Stimulated activated CD4-positive, alpha-beta T cell treated with anti-CD3 and anti-CD28 coated beads, TNF-alpha, amount 100 ng/mL, for 4 hours (primary cell): ENCODE measurements at places on chromosomes 11 and 22.

GRCh38 chr22:20395181-20395906 lies 1.4 kb downstream of the ZNF74 start:
- DNase-seq, result no peak

GRCh38 chr11:116499396-116500003 lies 273.3 kb downstream of the BUD13 start:
- no peak for DNase-seq

DNA sequence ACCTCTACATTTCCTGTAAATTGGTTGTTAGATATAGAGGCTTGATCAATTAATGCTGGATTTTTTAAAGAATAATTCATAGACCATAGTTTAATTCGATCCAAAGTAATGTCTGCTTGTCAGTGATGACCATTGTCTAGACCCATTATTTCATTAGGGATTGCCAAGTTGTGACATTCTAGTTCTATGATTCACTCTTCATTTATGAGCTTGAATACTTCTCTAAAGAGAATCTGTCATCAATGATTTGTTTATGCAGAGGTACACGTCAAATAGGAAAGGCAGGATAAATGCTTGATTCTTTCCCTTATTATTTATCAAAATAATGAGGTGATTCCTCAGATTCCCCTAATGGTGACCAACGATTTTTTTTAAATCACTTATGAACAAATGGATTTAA lies 24.0 kb upstream of the ROBO3 start:
- DNase-seq, result no peak

GRCh38 chr11:105881027-105881426 lies 141.0 kb downstream of the MSANTD4 start:
- no peak for DNase-seq

GRCh38 chr11:64609436-64610047 lies 18.5 kb downstream of the SLC22A12 start:
- DNase-seq, result no peak

DNA sequence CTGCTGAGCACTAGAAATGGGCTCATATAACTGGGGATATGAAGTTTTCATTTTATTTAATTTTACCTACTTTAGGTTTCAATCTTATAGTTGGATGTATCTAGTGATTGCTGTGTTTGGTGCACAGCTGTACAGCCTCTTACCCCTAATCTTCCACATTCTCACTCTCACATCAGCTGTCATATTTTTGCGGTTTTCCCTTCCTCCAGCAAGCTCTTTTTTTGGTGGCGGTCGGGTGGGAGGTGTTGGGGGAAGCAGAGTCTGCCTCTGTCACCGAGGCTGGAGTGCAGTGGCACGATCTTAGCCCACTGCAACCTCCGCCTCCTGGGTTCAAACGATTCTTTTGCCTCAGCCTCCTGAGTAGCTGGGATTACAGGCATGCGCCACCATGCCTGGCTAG lies 445.1 kb upstream of the ISX start:
- DNase-seq, result no peak

DNA sequence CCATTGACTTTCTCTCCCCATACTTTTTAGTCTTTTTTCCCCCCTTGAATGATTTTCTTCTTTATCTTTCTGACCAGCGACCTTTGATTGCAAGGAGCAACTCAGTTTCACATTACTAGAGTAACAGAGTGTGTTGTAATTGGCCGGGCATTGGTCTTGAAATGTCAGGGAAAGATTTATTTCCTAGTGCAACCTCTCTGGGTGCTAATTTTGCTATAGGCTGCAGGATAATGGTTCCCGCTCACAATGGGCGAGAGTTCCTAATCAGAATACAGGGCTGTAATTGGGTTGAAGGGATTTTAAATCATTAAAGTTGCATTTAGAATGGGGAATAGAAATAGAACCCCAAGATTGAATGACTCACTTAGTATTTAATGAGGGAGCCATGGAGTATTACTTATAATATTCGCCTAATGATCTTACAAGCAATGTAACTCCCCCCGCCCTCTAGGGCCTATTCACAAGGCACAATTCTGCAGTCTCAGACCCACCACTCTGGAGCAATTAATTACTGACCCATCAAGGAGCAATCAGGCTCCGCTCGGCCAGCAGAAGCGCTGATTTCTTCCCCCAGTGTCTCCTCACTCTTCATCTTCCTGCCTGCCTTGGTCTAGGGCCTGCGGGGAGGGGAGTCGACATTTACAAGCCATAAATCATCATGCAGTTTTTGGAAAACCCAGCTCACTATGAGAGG lies 725.9 kb downstream of the NTM start:
- DNase-seq, result no peak

- DNase-seq, result no peak
These were observed 177.1 kb downstream of the LRRC4C start for GRCh38 chr11:41282395-41282794.

DNA sequence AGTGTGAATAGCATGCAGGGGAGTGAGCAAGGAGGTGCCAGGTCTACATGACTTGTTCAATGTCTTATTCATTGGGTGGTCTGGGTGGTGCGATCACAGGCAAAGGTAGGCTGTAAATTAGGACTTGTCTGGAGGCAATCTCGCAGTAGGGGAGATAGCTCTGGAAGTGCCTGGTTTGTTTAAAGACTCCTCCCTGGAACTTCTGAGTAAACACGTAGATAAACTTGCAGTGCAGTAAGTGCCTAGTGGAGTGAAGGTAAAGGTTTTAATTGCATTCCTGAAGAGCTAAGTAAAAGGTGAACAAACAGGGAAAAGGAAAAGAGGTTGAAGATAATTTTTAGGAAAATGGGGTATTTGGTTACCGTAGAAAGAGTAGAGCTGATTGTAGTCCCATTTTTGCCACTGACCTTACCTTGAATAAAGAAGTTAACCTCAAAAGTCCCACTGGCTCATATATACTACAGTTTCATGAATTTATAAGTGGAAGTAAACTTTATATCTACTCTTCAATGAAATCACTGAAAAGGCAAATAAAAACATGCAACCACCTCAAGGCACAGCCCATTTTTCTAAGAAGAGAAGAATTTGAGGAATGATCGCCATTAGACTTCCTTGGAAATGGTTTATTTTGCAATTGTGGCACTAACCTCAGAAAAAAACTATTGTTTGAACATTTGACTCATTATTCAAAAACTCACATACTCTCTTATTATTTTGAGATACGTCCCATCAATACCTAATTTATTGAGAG lies 44.3 kb downstream of the AASDHPPT start:
- no peak for DNase-seq

DNA sequence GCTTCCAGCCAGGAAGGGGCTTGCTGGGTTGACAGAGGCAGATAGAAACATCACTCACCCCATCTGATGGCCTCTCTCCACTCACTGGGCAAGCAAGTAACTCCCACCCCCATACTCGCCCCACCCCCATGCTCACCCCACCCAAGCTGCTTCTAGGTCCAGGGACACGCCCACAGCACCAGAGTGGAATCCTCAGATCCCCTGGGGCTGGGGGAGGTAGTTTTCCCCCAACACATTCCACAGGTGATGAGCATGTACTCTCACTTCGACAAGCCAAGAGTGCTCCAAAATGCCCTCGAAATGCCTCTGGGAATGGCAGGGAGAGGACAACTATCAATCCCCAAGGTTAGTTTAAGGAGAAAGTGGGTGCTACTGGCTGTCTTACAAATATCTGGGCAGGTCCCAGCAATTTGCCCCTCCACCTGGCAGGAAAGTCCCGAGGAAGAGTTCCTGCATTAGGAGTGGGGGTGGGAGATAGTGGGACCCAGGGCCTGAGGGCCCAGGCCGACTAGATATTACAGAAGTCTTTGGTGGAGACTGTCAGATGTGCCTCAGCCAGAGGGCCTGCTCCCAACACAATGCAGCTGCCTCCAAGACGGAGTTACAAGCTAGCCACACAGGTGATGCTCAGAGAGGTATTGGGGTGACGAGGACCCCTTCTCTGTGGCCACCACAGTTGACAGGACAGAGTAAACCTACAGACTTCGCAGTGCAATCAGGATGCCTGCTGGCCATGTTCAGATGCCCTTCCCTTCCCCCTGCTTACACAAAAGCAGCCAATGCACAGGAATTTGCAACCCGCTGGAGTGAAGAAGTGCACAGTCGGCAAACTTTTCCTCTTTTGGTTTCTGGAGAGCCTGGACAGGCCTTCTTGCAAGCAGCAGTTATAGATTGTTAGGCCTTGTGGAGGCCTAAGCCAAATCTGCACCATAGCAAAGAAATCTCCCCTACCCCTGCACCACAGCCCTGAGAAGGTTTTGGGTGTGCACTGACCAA lies 2.9 kb upstream of the LMO1 start:
- DNase-seq, result no peak

GRCh38 chr11:79419120-79419519 lies 21.7 kb downstream of the TENM4 start:
- DNase-seq, result no peak

DNA sequence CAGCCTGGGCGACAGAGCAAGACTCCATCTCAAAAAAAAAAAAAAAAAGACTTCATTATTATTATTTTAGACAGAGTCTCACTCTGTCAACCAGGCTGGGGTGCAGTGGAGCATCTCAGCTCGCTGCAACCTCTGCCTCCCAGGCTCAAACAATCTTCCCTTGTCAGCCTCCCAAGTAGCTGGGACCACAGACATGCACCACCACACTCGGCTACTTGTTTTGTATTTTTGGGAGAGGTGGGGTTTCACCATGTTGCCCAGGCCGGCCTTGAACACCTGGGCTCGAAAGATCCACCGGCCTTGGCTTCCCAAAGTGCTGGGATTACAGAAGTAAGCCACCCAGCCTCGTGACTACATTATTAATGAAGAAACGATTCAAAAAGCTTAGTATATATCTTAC lies 5.3 kb upstream of the TYMP start:
- no peak for DNase-seq

DNA sequence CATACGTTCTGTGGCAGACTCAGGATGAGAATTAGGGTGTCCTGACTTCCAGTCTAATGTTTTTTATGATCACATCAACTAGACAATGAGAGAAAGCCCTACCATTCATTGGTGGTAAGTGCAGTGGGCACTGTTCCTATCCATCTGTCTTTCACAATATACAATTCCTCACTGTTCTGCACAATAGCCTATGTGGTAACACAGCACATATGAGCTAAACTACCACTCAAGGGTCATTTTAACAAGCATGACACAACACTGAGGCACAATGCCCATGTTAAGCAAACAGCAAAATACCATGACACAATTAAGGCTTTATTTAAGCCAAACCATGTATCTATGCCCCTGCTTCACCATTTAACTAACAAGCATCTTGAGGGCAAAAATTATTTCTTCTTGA lies 52.3 kb downstream of the SIK3 start:
- DNase-seq, result no peak

GRCh38 chr11:73245461-73245860 lies 26.7 kb upstream of the P2RY6 start:
- no peak for DNase-seq

- no peak for DNase-seq
These were observed 111.2 kb upstream of the SNX19 start for GRCh38 chr11:131027491-131027890.

- DNase-seq, result no peak
These were observed 76.7 kb downstream of the SVIP start for GRCh38 chr11:22752908-22753310.

DNA sequence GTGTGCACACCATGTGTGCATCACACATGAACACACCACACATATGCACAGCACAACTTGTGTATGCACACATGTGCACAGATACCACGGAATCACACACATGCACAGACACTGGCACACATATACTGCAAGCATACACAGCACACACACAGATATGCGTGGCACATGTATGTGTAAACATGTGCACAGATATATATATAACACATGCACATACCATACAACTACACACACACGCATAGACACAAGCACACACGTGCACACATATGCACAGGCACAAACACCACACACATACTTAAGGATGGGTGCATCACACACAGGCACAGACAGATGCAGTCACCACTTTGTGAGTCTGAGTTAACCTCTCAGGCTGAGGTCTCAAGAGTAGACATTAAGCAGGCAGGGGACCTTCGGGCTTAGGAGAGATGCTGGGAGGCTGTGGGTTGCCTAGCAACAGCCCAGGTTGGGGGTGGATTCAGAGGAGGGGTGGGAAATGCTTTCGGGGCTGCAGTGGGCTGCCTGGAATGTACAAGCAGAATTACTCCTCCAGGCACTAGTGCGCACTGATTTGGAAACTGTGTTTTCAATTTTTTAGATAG lies 82.9 kb downstream of the MYO18B start:
- DNase-seq, result no peak

- no peak for DNase-seq
These were observed 6.1 kb downstream of the TXN2 start for GRCh38 chr22:36475341-36475740.

- DNase-seq, result no peak
These were observed 121.5 kb downstream of the CHST1 start for GRCh38 chr11:45543808-45544422.

GRCh38 chr22:49764127-49764581 lies 63.5 kb downstream of the BRD1 start:
- DNase-seq, result no peak

DNA sequence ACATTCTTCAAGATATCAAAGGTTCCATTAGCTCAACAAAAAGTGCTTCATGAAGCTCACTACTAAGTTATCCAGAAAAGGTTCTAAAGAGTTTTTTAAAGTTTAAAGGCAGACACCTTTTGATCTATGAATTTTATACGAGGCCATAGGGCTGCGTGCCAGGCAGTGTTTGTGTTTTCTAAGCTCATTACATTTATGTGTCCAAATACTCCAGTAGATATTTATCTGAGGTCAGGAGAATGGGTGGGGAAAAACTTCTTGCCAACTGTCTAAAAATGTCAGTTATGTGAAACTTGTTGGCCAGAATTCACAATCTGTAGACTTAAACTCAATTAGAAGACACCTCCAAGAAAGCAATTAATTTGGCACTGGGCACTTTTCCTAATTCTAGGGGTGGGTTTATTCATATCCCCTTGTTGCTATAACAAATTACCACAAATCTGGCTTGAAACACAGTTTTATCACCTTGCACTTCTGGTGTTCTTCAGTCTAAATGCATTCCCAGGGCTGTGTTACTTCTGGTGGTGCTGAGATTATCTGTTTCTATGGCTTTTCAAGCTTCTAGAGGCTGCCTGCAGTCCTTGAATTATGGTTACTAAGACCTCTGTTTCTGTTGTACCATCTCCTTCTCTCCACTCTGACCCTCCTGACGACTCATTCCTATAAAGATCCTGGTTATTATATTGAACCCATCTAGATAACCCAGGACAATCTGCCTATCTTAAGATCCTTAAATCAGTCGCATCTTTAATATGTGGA lies 1030.4 kb upstream of the CNTN5 start:
- DNase-seq, result no peak

DNA sequence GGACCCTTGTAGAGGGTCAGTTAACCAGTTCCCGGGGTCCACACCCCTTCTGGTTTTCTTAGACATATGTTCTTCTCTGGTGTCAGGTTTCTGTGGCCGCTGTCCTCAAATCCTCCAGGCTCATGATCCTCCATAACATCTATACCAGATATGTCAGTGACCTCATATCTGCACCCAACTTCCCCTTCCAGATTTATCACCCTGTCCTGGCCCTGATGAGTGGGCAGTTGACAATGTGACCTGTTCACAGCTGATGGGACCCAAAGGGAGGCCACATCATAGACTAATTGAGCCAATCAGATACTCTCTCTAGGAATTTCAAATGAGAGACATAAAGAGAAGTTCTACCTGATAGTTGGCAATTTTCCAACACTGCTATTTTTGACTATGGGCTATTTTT lies 5.1 kb downstream of the DKK3 start:
- no peak for DNase-seq

GRCh38 chr11:112222303-112222702 lies 3.9 kb upstream of the PTS start:
- DNase-seq, result no peak
